ENCODE measurements at places on chromosomes 2 and 18.

DNA sequence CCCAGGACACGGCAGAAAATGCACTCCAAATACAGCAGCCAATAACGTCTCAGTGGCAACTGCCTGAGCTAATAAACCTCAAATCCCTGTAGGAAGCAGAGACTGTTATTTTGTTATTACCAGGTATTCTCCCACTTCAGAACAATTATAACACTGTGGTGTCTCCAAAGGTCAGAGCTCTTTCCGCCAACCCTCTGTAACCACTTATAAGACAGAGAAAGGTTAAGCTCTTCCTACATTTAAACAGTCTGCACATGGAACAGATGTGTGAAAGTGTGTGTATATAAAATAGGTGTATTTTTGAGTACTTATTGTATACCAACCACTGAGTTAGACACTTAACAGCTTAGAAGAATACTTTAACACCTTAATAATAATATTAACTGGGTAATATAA, 64.1 kb downstream of the FBXO15 start:
- no peak for DNase-seq

- no peak for DNase-seq
Measured at GRCh38 chr2:100812116-100812515, 7.8 kb upstream of the NPAS2 start.

DNA sequence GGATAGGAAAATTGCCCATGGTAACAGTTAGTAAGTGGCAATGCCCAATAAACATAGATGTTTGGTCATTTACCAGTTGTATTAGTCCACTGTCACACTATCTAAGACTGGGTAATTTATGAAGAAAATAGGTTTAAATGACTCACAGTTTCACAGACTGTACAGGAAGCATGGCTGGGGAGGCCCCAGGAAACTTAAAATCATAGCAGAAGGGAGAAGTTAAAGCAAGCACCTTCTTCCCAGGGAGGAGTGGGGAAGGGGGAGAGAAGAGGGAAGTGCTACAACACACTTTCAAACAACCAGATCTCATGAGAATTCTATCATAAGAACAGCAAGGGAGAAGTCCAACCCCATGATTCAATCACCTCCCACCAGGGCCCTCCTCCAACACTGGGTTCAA, 23.4 kb downstream of the NR4A2 start:
- no peak for DNase-seq

GRCh38 chr2:47771211-47771610, 11.7 kb upstream of the MSH6 start:
- no peak for DNase-seq

- DNase-seq = no peak
Measured at GRCh38 chr2:64311948-64312621, 141.9 kb upstream of the LGALSL start.

DNA sequence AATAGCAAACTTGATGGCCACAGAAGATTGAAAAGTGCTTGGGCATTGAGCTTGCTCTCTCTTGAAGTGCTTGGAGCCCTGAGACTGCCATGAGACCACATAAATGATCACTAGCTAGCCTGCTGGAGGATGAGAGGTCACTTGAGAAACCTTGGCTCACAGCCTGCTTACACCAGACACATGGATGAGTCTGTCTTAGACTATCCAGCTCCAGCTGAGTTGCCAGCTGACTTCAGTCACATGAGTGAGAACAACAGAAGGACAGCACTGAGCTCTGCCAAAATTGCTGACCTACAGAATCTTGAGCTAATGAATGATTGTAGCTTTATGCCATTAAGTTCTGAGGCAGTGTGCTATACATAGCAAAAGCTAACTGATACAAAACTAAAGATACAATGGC, 18.1 kb downstream of the NABP1 start:
- DNase-seq = no peak

DNA sequence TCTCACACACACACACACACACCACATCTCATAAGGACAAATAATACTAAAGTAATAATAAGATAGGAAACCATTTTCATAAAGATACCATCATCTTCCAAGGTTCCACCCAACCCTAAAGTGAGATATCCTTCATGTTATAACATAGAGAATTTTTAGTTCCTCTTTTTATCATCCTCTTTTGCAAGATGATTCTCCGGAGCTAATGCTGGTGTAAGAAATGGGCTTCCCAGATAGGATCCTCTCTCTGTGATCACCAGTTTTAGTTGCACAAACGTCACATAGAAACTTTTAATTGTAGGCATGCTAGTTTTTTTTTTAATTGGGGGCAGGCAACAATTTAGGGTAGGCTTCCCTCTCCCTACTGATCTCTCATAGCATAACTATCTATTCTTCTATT, 49.6 kb downstream of the ARHGAP25 start:
- DNase-seq = no peak

DNA sequence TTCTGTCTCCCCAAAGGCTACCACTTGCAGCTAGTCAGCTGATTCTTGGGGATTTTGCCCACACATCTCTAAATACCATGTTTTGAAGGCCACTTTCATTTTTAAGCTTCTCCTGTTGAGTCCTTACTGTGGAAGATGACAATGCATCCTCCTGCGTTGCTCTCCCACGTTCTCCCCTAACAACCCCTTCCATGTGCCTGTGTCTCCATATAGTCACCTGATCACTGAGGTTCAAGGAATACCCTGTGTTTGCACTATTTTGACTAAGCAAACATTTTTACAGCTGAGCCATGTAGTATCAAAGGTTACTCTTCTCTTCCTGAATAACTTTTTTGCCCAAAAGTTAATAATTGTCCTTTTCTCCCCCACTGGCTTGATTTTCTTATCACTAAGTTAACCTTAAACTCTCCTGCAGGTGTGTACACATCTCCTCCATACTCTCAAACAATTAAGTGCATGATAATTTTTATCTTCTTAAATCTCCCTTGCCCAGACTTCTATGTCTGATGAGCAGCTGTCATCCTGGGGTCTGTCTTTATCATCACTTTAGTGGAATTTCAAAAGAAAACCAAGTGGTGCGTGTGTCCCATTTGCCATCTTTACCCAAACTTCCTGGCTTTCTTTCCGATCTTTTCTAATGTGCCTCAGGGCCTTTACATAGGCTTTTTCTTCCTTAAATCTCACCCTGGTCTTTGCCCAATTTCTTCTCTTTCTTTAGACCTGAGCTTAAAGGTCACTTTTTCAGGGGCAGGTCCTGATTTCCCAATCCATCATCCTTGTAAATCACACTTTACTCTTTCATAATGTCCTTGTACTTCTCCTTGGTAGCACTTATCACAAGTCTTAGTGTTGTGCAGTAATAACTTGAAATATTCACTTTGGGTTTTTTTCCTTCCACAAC, 85.2 kb upstream of the SPATS2L start:
- DNase-seq = no peak

- DNase-seq = no peak
Measured at GRCh38 chr2:64998658-64999061, 9.5 kb downstream of the SLC1A4 start.

DNA sequence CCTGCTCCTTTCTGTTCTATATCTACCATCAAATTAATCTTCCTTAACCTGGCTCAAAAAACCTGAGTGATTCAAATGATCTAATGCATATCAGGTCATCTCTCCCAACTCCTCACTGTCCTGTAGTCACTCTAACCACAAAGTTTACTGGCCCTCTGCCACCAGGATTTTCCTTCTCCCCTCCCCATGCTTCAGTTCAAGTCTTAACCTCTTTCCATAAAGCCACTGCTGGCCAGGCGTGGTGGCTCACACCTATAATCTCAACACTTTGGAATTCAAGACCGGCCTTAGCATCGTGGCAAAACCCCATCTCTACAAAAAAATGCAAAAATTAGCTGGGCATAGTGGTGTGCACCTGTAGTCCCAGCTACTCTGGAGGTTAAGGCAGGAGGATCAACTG, 7.5 kb upstream of the SP3 start:
- no peak for DNase-seq

DNA sequence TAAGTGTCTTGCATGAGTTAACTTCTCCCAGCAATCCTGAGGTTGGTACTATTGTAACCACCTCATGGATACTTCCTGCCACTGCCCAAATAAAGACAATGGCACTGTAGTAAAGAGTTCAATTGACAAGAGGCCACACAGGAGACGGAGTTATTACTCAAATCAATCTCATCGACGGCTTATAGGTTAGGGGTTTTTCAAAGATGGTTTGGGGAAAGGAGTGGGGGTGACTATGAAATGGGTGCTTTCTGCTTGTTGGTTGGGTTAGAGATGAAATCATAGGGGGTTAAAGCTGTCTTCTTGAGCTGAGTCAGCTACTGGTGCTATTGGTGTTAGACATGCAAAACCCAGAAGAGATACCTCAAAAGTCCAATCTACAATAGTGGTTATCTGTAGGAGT, 1258.0 kb upstream of the ZEB2 start:
- DNase-seq = no peak
